ENCODE measurements at places on chromosomes 6 and 20. TPM values are rescaled to one million over a fixed set of nuclear protein-coding genes. Genes with fewer than 3 reads are reported as not detected.
A peak's percentile ranks its signal among the peaks of the same experiment; 100 is the strongest.

- DNase-seq = no peak
These were observed 558 bp downstream of the LINC00237 start for GRCh38 chr20:21105429-21106170.

DNA sequence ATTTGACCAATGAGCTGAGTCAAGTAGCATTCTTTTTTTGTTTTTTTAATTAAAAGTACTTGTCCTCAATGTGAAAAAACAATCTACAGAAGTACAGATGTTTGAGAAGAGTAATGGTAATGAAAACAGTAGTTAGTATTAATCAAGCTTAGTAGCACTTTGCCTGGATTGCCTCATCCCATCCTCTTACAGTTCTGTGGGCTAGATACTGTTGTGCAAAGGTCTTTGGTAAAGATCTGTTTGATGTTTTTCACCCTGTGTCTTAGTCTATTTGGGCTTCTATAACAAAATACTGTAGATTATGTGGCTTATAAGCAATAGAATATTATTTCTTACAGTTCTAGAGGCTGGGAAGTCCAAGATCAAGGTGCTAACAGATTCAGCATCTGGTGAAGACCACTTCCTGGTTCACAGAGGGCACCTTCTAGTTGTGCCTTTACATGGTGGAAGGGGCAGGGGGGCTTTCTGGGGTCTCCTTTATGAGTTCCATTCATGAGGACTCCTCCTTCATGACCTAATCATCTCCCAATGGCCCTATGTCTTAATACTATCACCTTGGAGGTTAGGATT lies 84.3 kb downstream of the SHLD1 start:
- no peak for DNase-seq

DNA sequence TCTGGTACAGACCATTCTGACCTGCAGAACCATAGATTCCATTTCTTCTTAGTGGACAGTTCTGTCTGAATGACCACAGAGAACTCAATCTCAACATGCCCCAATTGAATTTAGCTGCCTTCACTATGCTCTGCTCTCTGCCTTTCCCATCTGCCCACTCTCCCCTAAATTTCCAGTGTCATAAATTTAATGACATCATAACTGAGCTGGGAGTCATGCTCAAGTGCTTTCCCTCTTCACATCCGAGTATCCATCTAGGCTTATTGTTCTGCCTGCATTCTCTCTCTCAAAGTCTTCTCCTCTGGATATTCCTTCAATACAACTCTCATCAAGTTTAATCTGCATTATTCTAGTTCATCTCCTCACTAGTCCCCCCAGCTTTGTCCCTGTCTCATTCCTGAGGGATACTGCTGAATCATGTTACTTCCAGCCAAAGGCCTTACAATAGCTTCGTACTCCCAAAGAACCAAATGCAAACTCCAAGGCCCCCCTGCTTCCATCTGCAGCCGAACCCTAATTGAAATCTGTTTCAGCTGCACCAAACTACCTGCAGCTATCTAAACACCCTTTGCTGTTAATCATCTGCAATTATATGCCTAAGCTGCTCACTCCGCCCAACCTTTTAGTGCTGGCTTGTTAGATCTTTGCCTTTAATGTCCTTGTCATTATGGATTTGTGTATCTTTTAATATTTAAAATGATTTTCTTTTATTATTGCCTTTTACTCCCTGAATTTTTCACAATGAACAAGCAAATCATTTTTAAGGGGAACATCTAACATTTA lies 46.1 kb downstream of the SLC35B3 start:
- DNase-seq = no peak

GRCh38 chr20:23517719-23518118 lies 26.8 kb downstream of the CST8 start:
- DNase-seq = no peak

DNA sequence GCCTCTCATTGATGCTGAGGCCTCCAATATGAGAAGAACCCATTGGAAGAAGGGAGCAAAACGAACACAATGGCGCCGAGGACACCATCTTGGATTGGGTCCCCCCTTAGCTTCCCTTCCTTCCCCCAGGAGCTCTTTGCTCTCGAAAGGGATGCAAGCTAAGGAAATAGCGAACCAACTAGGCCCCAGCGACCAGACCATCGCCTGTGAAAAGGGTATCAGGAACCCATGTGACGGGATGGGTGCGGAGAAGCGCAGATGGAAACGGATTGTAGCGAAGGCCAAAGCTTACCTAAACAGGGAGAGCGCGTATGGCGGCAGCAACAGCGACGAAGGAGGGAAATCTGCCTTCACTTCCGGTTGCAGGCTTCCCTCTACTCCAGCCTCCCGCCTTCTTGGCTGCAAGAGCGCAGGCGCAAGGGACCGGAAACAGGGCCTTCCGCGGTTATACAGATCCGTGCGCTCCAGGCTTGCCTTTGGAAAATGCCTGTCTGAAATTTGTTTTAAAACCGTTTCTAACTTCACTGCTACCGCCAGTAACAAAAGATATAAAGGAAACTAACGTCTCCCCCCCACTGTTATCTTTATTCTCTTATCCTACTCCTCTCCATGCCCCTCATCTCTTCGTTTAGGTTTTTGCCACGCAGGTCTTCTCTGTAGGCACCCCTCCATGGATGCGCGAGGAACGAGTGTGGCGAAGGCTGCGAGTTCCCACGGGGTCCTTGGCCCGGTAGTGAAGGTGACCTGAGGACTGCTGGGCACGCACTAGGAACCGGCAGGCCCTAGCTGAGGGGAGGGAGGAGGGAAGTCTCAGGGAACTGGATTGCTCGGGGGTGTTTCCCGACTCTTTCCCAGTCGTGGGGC lies at the start of gene DDX39B:
DDX39B (minus strand) TSS at position 346 of the 864 bp plus-strand sequence. CDS start 1,471 bp downstream, outside the sequence.
- DNase-seq = peak; percentile 96

DNA sequence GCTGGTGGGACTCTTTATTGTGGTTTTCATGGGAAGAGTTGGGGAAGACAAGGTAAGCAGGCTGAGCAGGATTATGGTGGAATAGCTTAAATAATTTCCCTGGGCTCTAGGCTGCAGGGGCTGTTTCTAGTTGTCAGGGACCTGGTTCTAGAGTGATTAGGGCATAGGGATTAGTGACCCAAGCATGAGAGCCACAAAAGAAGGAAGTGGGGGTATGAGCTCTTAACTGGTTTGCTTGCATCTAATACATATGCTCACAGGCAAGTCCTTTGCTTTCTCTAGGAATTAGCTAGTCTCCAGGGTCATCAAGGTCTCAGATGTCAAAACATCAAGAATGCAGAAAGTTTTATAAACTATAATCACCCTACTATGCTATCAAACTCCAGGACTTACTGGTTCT lies 67.5 kb upstream of the NRN1 start:
- DNase-seq = no peak

DNA sequence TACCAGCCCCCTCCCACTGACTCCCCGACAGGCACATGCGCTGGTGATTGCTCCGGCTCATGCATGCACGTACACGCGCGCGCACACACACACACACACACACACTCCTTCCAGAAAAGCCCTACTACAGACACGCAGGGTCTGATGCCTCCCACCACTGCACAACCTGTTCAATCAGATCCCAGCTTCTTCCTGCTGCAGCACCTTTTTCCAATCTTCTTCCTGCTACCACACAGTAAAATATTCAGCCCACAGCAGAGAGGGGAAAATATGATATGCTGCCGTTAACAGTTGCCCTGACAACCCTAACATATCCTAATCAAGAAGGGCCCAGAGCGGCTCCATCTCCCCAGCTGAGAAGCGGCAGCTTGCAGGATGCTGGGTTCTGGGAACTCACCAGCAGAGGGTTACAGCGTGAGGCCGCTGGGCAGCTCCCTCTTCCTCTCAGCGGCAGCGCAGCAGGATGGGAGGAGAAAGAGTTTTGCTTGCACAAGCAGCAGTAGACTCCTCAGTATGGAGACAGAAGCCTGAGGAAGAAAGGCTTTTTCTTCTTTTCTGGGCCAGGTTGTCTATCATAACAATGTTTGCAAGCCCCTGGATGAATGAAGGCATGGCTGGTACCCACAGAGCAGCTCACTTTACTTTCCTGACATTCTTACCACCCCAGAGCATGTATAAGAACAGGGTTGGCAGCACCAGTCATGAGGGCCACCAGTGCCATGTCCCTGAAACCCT lies 23.9 kb downstream of the MAP7 start:
- peak; percentile 69 for DNase-seq

- no peak for DNase-seq
These were observed 191.5 kb upstream of the BMP2 start for GRCh38 chr20:6575912-6576401.

- DNase-seq = peak; percentile 78
These were observed 724 bp downstream of the CDKN1A start for GRCh38 chr6:36679043-36679833.

DNA sequence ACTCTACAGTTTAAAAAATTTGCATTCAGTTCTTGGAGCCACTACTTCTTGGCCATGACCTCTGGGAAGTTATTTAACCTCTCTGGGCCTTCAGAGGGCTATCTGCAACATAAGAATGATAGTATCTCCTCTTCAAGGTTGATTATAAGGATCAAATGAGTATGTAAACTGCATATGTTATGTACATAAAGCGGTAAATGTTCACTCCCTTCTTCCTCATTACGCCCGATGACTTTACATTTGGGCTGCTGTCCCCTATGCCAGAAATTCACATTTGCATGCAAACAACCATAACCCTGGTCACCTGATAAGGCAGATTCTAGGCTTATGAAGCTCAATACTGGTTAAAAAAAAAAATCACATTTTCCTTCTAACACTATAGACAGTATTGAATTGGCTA lies 50.4 kb downstream of the ALDH5A1 start:
- DNase-seq = no peak

EPPIN gene
- 0.38 TPM for total RNA-seq

SLC4A11 gene
- total RNA-seq = 5.0 TPM

RPS6KA2 gene
- 102 TPM for total RNA-seq

CDYL gene
- 40.5 TPM for total RNA-seq

SEC23B gene
- total RNA-seq = 51.2 TPM

ANKRD6 gene
- total RNA-seq = 17.7 TPM

LY6G6D gene
- not detected for total RNA-seq

BLTP3A gene
- 14.1 TPM for total RNA-seq

Data from lower lobe of right lung (tissue), 2 donors.